ENCODE measurements at places on chromosomes 11 and 22. TPM values are rescaled to one million over a fixed set of nuclear protein-coding genes. Genes with fewer than 3 reads are reported as not detected.
A peak's percentile ranks its signal among the peaks of the same experiment; 100 is the strongest.

DNA sequence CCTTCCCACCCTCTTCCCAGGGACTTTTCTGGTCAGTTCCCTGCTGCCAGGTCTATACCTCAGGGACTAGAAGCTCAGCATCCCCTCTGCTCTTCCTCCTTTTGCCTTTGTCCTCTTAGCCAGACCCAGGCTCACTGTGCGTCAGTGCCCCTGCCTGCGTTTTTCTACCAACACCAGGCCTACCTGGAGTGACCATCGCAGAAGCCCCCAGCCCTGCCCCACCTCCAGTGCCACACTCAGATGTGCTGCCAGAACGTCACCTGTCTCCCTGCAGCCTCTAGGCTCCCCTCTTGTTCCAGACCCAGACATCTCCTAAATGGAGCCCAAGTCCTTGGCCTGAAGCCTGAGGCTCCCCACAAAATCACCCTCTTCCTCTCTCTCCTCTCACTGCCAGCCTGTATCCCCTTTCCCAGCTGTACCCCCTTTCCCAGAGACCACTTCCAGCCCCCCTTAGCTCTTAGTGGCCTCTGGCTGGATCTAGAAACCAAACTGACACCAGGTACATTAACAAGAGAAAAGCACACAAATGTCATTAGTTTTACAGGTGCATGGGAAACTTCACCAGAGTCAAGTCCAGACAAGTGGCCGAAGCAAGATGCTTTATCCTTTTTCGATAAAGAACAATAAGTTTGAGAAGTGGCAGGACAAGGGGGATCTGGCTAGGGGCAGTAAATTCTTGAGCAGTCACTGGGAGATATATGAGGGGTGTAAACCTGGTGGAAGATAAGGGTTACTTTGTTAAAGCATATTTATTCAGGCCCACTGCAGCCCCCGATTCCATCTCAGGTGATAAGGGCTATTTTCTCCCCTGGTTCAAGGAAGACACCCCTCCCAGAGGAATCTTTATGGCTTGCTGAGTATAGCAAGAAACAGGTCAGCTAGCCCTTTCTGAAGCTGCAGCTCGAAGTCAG, 61.5 kb downstream of the BCR start:
- DNase-seq, result no peak

Gene AASDHPPT
- 72.2 TPM for total RNA-seq

- DNase-seq, result no peak
Observed at GRCh38 chr11:73409431-73409830, 33.2 kb downstream of the RELT start.

GRCh38 chr11:46055371-46055770, 65.9 kb downstream of the PHF21A start:
- peak; percentile 86 for DNase-seq

- no peak for DNase-seq
Observed at GRCh38 chr11:45858751-45859398, 11.6 kb downstream of the CRY2 start.

Gene SLC22A12
- not detected for total RNA-seq

DNA sequence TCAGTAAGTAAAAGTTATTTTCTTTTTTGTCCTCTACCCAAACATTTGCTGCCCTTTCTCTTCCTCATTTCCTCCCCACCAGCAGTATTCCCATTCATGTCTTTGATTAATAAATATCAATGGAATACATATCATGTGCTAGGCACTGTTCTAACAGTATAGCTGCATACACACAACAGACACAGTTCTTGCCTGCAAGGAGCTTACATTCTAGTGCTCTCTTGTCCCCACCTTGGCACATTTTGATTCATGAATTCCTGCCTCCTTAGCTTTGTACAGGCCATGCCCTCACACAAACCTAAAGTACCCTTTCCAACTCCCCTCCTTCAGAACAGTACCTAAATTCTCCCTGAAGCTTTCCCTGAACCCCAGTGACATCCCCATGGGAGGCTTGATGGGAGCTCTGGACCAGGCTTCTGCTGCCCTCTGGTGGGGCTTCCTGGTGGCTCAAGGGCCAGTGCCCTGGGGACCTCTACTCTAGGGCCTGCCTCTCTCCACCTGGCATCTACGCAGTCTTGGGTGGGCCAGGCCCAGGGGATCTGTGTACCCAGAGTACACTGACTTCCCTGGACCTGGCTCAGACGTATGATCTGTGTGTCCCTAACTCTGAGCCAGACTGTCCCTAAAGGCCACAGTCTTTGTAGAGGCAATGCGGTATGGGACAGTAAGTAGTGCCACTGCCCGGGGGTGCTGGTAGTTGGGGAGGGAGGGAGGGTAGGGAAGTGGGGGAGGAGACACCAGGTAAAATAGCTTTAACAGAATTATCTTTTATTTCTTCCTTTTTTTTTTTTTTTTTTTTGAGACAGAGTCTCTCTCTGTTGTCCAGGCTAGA, 14.1 kb downstream of the RPS13 start:
- peak; percentile 27 for DNase-seq

DNA sequence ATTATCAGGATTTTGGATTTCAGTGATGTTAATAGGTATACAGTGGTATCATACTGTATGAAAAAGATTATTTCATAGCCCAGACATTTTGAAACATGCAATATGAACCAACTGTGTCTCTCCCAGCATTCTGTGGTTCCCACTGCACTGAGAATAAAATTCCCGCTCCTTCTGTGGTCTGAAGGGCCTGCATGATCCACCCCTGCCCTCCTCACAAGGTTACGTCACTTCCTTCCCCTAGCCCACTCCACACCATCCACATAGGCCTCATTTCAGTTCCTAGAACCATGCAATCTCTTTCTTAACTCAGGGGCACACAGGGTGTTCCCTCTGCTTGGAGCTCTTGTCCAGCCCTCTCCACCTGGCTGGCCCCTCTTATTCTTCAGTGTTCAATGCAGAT, 103.1 kb downstream of the TSPAN18 start:
- DNase-seq, result no peak

- DNase-seq, result peak; percentile 47
Observed at GRCh38 chr11:68546555-68546954, 86.0 kb downstream of the PPP6R3 start.

Gene SCN3B
- under 0.01 TPM for total RNA-seq

DNA sequence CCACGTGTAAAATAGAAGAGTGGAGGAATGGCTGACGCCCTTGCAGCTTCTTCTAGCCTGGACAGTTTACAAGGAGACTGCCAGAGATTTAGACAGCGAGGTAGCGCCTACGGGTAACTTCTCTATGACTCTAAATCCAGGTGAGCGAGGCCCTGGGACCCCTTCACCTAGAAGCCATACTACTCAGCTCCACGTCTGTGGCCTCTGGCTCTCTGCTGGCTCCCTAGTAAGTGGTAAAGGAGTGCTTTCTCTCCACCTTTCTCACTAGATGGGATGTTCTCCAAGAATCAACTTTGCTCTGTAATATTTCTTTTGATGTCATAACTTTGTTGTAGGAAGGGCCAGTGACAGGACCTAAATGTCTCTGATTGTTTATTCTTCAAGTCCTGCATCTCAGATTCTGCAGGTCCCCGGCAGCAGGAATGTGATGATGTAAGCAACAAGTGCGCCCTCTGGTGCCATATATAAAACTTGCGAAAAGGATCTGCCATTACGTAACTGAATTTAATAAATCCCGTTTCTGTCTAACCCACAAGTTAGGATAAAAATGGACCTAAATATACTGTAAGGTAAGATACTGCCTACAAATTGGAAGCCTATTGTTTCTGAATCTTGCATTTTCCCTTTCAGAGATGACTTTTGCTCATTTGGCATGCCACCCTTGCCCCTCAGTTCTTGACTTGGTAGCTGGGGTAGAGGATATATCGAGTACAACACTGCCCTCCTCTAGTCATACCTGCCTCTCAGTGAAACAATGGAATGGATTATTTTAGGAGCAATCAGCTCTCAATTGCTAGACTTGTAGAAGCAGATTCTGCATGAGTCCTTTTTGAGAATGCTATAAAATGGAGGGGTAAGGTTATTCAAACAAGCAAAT, 11.0 kb upstream of the PTPN5 start:
- DNase-seq, result peak; percentile 71

DNA sequence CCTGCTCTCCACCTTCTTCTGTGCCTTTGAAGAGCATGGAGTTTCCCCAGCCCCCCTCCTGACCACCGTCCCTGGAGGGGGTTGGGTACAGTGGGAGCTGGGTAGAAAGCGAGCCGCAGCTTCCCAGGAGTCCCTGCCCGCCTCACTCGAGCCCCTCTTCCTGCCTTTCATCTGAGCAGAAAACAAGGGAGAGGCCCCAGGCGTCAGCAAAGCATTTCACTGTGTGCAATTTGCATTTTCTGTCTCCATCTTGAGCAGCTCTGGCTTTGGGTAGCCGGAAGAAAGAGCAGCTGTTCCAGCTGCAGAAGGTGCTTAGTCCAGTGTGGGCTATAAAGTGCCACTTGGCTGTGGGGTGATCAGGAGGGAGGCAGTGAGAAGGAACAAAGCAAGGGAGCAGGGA, 229.7 kb downstream of the CEP164 start:
- no peak for DNase-seq

DNA sequence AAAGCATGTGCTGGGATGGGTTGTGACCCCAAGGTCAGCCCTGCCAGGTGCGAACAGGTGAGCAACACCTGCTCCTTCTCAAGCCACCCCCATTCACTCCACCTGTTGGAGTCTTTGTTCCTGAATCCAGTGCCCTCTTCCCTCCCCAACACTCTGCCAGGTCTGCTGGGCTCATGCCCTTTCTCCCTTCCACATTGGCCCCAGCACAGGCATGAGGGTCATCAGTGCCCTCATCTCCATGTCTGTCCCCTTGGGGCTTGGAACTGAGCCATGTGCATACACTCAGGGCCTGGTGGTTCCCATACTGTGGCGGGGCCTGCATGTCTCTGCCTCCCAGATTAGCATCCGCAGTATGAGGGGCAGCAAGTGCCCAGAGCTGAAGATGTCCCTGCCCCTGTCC, 19.1 kb downstream of the RFPL2 start:
- DNase-seq, result no peak

DNA sequence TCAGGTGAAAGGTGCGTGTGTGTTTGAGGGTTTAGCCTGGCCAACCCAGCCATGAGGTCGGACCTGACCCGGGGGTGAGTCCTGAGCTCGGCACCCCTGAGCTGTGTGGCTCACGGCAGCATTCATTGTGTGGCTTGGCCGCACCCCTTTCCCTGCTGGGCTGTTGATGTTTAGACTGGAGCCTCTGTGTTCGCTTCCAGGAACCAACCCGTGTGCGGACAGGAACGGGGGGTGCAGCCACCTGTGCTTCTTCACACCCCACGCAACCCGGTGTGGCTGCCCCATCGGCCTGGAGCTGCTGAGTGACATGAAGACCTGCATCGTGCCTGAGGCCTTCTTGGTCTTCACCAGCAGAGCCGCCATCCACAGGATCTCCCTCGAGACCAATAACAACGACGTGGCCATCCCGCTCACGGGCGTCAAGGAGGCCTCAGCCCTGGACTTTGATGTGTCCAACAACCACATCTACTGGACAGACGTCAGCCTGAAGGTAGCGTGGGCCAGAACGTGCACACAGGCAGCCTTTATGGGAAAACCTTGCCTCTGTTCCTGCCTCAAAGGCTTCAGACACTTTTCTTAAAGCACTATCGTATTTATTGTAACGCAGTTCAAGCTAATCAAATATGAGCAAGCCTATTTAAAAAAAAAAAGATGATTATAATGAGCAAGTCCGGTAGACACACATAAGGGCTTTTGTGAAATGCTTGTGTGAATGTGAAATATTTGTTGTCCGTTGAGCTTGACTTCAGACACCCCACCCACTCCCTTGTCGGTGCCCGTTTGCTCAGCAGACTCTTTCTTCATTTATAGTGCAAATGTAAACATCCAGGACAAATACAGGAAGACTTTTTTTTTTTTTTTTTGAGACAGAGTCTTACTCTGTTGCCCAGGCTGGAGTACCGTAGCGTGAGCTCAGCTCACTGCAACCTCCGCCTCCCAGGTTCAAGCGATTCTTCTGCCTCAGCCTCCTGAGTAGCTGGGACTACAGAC, 53.9 kb upstream of the PPP6R3 start:
- DNase-seq, result no peak

DNA sequence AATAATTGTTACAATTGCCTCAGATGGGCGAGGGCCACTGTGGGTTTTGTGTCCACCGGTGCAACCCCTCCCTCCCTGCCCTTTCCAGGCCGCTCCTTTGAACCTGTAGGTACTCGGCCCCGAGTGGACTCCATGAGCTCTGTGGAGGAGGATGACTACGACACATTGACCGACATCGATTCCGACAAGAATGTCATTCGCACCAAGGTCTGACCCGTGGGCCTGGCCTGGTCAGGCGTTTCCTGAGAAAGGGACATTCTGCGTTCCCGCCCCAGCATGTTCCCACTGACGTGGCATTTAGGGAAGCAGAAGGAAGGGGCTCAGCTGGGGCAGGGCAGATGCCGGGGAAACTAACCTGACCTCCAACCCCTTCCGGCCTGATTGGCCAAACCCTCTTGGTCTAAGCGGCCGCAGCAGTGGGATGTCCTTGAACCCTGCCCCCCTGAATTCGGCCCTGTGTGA, 10.1 kb downstream of the SIDT2 start:
- DNase-seq, result no peak

- no peak for DNase-seq
Observed at GRCh38 chr11:65997286-65997685, 4.7 kb downstream of the EIF1AD start.

Gene PNPLA5
- 0.18 TPM for total RNA-seq

- DNase-seq, result peak; percentile 77
Observed at GRCh38 chr11:110479108-110480101, 49.7 kb downstream of the FDX1 start.

DNA sequence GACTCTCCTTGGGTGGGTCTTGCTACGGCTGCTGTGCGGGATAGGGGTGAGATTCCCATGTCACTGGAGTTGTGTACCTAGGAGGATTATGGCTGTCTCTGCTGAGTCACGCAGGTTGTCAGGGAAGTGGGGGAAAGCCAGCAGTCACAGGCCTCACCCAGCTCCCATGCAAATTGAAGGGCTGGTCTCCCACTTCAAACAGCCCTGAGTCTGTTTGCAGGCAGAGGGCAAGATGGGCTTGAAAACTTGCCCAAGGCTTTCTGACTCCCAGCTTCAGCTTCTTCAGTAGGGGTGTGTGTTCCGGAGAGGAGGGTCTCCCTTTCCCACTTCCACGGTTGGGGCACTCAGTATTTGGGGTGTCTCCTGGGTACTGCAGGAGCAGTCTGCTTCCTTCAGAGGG, 10.9 kb upstream of the SC5D start:
- no peak for DNase-seq

GRCh38 chr11:76234416-76235232, 28.3 kb upstream of the WNT11 start:
- no peak for DNase-seq

- no peak for DNase-seq
Observed at GRCh38 chr11:106821826-106822225, 196.4 kb downstream of the GUCY1A2 start.

Gene KRTAP5-10
- not detected for total RNA-seq

Data from IMR-90 (cell line).